ENCODE measurements at places on chromosomes 5 and 9. TPM values are rescaled to one million over a fixed set of nuclear protein-coding genes. Genes with fewer than 3 reads are reported as not detected.

- DNase-seq = no peak
- no peak overlapping the region for H3K27ac ChIP-seq
- no peaks in the 10 kb centered on the region for H3K27me3 ChIP-seq
- H3K4me1 ChIP-seq = no peaks in the 10 kb centered on the region
Observed at GRCh38 chr9:113645978-113646253, 182.4 kb downstream of the RGS3 start.

- H3K27me3 ChIP-seq = no peaks in the 10 kb centered on the region
- H3K4me1 ChIP-seq = no peaks in the 10 kb centered on the region
- no peak overlapping the region for H3K4me3 ChIP-seq
- H3K36me3 ChIP-seq = no peaks in the 10 kb centered on the region
Observed at GRCh38 chr9:99681113-99681512, 140.6 kb upstream of the NR4A3 start.

DNA sequence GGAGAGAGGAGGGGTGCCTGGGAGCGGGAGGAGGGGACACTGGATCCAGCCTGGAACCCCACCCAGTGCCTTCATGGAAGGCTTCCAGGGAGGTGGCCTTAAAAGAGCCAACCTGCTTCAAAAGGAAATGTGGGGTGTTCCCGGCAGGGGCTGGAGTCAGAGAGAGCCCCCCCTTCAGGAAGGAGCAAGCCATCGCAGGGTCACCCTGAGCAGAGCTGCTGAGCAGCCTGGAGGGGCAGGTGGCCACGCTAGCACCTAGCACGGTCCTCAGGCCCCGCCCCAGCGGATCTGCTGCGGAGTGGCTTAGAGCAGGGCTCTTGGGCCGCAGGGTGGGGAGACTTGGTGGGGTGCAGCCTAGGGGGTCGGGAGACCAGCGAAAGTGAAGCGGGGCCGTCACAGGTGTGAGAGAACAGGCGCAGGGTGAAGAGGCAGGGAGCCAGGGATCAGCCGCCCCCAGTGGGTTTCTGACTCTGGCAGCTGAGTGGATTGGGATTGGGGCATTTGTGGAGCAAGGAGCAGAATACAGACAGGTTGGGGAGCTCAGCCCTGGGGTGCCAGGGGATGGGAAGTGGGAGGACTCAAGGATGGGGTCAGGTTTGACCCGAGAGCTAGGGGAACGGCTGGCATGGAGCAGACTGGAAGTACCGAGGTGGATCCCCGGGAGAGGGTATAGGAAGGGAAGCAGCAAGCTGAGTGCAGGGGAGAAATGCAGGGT, 1.5 kb downstream of the LCN2 start:
- peak overlapping the region; percentile 94 for H3K27ac ChIP-seq
- H3K36me3 ChIP-seq = no peaks in the 10 kb centered on the region
- no peaks in the 10 kb centered on the region for H3K27me3 ChIP-seq
- no peak for DNase-seq
- peaks cover 9% of the 10 kb centered on the region for H3K4me1 ChIP-seq
- H3K4me3 ChIP-seq = no peak overlapping the region

DNA sequence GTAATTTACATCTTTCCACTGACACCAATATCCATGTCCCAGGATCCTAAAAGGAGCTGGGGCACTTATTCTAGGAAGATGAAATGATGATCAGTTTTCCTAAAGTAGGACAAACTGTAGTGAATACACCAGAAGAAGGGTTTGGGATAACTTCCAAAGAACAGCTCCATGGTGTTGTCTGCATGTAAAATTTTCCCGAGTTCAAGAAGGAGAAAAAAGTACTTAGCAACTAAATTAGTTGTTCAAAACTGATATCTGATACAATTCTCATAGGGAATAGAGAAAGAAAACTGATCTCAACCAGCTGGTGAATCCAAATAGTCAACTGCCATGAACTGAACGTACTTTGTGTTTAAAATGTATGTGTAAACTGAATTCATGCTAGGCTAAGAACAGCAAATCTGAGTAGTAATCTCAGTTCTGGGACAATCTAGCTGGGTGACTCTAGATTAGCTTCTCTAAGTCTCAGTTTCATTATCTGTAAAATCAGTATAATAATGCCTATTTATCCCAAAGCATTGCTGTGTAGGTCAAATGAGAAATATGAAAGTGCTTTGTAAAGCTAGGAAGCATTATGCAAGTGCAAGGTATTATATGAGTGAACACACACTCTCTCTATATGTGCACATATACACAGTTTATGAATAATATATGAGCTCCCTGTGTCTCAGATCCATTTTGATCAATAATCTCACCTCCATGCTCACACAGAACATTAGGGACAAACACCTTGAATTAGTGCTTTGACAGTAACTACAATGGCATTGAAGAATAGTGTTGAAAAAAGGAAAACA, 357.7 kb downstream of the SLIT3 start:
- no peaks in the 10 kb centered on the region for H3K36me3 ChIP-seq
- H3K27ac ChIP-seq = no peak overlapping the region
- no peaks in the 10 kb centered on the region for H3K27me3 ChIP-seq
- DNase-seq = no peak

DNA sequence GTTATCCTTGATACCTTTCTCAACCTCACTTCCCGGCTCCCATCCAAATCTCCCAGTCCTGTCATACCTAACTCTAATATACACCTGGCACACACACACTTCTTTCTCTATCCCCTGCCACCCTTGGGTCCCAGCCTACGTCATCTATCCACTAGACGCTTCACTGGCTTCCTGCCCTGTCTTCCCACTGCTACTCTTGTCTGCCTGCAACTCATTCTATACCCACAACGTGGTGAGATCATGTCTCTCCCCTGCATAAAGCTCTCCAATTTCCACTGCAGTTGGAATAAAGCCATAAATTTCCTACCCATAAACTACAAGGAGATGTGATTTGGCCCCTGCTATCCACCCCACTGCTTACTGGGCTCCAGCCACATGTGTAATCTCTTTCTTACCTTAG, 93.5 kb downstream of the JMY start:
- no peak for DNase-seq
- H3K36me3 ChIP-seq = no peaks in the 10 kb centered on the region
- no peaks in the 10 kb centered on the region for H3K4me1 ChIP-seq
- H3K27me3 ChIP-seq = no peaks in the 10 kb centered on the region
- no peak overlapping the region for H3K4me3 ChIP-seq
- no peak overlapping the region for H3K27ac ChIP-seq

GRCh38 chr9:89418882-89419640, 78.9 kb downstream of the SEMA4D start:
- no peaks in the 10 kb centered on the region for H3K4me1 ChIP-seq
- no peak overlapping the region for H3K4me3 ChIP-seq
- DNase-seq = no peak
- no peak overlapping the region for H3K27ac ChIP-seq
- H3K27me3 ChIP-seq = no peaks in the 10 kb centered on the region

DNA sequence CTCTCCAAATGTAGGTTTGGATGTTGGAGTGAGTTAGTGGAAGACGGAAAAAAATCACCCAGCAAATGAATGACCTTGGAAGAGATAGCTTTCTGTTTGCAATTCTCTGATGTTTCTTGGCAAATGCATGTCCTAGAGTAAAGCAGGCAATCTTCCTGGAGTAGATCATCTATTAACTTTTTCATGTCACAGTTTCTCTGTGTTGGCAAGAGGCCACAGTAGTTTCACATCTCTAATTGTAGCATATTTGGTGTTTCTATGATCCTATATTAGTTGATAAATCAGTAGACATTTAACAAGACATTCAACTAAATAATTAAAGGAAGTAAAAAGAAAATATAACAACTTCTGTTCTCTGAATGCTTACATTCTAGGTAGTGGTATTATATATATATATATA, 138.2 kb upstream of the MINAR2 start:
- H3K36me3 ChIP-seq = no peaks in the 10 kb centered on the region
- H3K4me3 ChIP-seq = no peak overlapping the region
- H3K27ac ChIP-seq = no peak overlapping the region
- no peaks in the 10 kb centered on the region for H3K27me3 ChIP-seq
- DNase-seq = no peak

DNA sequence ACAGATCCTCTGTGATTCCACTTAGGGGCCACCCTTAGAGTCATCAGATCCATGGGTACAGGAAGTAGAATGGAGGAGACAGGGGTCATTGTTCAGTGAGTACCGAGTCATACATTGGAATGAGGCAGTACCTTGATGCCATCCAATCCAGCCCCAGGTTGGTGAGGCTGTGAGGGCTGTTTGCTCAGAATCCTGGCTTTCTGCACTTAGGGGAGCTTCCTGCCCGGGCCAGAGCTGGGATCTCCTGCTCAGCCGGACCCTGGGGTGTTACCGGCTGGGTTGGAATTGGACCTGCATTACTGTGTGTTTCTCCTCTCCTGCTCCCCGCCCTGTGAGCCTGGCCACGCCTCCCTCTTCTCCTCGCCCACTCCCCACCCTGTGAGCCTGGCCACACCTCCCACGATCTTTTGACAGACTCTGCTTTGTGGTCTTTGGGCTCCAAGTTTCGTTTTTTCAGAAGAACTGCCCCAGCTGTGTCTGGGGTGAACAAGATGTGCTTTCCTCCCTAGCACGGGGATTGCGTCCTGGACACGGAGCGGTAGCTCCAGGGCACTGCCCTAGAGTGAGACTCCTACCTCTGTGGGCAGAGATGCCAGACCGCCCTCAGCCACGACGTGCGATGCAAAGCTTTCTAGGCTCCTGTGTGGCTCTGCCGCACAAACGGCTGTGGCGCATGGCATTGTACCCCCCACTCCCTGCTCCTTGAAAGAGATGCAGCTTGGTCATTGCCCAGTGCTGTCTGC, 15.4 kb downstream of the TRAF2 start:
- H3K27ac ChIP-seq = peak overlapping the region; percentile 93
- H3K36me3 ChIP-seq = no peaks in the 10 kb centered on the region
- peaks cover 23% of the 10 kb centered on the region for H3K4me1 ChIP-seq
- no peaks in the 10 kb centered on the region for H3K27me3 ChIP-seq

- H3K4me1 ChIP-seq = no peaks in the 10 kb centered on the region
- no peak overlapping the region for H3K27ac ChIP-seq
- no peak for DNase-seq
- no peaks in the 10 kb centered on the region for H3K36me3 ChIP-seq
- H3K4me3 ChIP-seq = no peak overlapping the region
- no peaks in the 10 kb centered on the region for H3K27me3 ChIP-seq
Observed at GRCh38 chr5:119022017-119022745, 33.8 kb upstream of the DTWD2 start.

GRCh38 chr5:11869203-11869602, 35.0 kb downstream of the CTNND2 start:
- no peak for DNase-seq
- H3K4me3 ChIP-seq = no peak overlapping the region
- H3K4me1 ChIP-seq = no peaks in the 10 kb centered on the region
- no peaks in the 10 kb centered on the region for H3K27me3 ChIP-seq

DNA sequence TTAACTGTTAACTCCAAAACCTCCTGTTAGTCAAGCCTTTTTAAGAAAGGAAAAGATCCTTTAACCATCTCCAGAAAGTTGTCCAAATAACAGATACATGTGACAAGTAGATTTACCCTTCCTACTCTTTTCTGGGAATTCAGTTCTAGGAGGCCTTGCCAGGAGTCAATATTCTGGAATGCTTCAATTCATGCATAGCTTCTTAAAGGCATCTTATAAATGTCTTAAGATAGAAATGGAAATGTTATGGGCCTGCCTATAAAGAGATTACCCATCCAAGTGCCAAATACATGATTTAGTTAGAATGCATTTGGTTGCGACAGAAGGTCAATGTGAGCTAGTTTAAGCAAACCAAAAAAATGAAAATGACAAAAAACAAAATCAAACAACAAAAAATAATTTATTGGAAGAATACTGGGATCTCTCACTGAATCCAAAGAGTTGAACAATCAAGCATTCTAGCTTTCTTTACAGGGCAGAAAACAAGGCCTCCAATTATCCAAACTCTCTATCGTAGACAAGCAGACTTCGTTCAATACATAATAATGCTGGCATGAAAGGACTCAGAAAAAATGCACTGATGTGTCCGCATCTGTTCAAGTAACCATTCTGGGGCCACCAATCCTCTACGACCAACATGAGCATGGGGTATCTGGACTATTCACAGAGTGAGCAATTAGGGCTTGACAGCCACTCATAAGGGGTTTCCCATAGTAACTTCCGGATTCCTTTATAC, 188.6 kb downstream of the CTNND2 start:
- no peaks in the 10 kb centered on the region for H3K27me3 ChIP-seq
- no peak for DNase-seq
- H3K4me3 ChIP-seq = no peak overlapping the region
- H3K36me3 ChIP-seq = no peaks in the 10 kb centered on the region
- H3K27ac ChIP-seq = no peak overlapping the region

- DNase-seq = no peak
- H3K27ac ChIP-seq = no peak overlapping the region
- no peaks in the 10 kb centered on the region for H3K36me3 ChIP-seq
Observed at GRCh38 chr9:104633976-104634520, 16.0 kb upstream of the OR13C9 start.

DNA sequence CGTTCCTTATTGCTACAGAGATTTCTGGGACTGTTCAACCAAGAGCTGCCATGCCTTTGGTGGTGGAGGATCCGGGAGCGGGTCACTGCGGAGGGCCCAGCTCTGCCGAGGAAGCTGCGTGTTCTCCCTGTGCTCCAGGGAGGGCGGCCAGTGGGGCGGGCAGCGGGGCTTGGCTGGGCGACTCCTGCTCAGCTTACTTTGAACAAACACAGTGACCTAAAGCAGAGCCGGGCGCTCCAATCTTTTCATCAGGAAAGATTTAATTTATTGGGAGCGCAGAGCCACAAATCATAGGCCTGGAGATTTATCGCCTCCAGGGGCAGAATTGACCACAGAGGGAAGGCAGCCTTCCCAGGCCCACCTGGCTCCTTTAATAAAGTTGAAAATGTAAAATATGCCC, 27.7 kb downstream of the LHX3 start:
- H3K36me3 ChIP-seq = no peaks in the 10 kb centered on the region
- H3K27ac ChIP-seq = no peak overlapping the region
- H3K4me1 ChIP-seq = no peaks in the 10 kb centered on the region
- DNase-seq = no peak
- peaks cover 16% of the 10 kb centered on the region for H3K27me3 ChIP-seq

GRCh38 chr5:150311015-150311692, 8.4 kb upstream of the ARSI start:
- H3K27ac ChIP-seq = no peak overlapping the region
- no peaks in the 10 kb centered on the region for H3K4me1 ChIP-seq
- no peaks in the 10 kb centered on the region for H3K27me3 ChIP-seq
- no peak for DNase-seq
- no peak overlapping the region for H3K4me3 ChIP-seq

GRCh38 chr5:82628364-82628910, 350.3 kb upstream of the RPS23 start:
- no peak for DNase-seq
- H3K27ac ChIP-seq = no peak overlapping the region
- H3K4me1 ChIP-seq = no peaks in the 10 kb centered on the region
- no peak overlapping the region for H3K4me3 ChIP-seq
- H3K36me3 ChIP-seq = no peaks in the 10 kb centered on the region

The CER1 gene
- total RNA-seq = not detected

The TSTD2 gene
- 24.4 TPM for total RNA-seq

The RANBP17 gene
- total RNA-seq = 28.4 TPM

The BHMT gene
- total RNA-seq = 1.8 TPM

The C9orf152 gene
- total RNA-seq = 7.9 TPM

Data from breast epithelium (tissue), 4 donors.